Occipital lobe (tissue), 3 donors: ENCODE measurements at places on chromosomes 6 and 20.

DNA sequence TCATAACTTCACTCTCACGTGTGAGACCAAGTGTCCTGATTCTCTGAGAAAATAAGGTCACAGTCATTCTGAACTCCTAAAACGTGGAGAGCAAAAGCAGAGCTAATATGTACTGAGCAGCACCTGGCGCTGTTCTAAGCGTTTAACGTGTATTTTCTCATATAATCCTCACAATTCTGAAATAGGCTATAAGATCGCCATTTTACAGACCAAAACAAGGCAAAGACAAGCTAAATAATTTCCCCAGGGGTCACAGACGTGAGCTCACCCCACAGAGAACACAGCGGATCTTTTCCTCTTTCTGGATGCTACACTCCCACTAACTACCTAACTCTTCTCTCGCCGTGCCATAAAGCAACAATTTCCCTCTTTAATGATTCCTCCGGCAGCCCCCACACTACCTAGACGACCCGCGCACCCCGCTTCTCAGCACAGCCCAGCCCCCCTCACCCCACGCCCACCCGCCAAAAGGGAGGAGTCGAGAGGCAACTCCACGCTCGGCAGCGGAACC is 636 bp downstream of the SUPT3H start:
- no peak for DNase-seq

DNA sequence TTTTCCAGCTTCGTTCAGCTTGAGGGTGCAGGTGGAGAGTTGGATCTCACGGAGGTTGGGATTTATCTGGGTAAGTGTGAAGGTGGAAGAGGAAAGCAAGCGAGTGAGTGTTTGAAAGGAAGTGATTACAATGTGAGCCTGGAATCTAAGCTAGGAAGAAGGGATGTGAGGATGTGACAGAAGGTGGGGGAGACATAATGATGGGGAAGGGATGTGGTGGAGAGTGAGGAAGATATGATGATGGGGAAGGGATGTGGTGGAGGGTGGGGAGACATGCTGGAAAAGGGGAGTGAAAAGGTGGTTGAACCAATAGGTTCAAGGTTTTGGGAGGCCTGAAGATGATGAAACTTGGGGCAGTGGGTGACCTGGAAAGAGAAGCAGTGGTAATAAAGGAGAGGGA is 23.2 kb downstream of the KIAA1755 start:
- DNase-seq: no peak

GRCh38 chr20:52405986-52406385 is 214.4 kb upstream of the ZFP64 start:
- DNase-seq: no peak

GRCh38 chr6:17525637-17526036 is 74.5 kb upstream of the FAM8A1 start:
- DNase-seq: no peak

- DNase-seq: no peak
These were observed 77.1 kb upstream of the MRPS10 start for GRCh38 chr6:42294759-42295158.
